ENCODE measurements at places on chromosomes 5 and 9.

DNA sequence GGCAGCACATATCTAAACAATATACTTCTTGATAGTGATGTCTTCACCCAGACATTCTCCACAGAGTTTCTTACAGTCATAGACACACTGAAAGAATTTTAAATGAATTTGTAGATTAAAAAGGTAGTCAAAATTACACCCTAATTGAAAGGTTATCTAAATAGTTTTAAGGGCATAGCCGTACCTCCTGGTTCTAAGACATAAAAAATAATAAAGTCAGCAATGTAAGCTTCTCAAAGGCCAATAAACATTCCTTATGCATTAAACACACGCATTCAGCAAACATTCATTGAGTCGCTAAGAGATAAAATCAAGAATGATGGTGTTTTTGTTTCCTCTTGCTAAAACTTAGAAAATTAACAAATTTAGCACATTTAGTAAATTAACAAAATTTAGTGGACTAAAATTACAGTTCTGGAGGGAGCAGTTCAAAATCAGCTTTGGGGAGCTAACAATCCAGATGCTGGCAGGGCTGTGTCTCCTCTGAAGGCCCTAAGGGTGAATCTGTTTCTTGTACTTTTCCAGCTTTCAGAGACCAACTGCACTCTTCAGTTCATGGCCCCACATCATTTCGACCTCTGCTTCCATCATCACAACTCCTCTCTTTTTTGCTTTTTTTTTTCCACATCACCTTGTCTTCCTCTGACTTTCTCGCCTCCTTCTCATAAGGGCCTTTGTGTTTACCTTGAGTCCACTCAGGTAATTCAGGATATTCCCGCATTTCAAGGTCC lies 516.5 kb downstream of the DNAH5 start:
- no peak for DNase-seq

- DNase-seq: peak; percentile 32
Measured at GRCh38 chr5:148776780-148777179, 49.6 kb upstream of the ADRB2 start.

GRCh38 chr9:99128133-99128406 lies 23.2 kb downstream of the TGFBR1 start:
- DNase-seq: no peak

DNA sequence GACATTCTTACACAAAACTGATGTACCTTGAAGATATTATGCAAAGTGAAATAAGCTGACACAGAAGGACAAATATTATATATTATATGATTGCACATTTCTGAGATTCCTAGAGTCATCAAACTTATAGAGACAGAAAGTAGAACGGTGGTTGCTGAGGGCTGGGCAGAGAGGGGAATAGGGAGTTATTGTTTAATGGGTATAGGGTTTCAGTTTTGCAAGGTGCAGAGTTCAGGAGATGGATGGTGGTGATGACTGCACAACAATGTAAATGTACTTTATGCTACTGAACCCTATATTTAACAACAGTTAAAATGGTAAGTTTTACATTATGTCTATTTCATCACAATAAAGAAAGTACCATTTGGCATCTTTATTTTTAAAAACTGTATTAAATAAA lies 315.8 kb upstream of the POU5F2 start:
- DNase-seq: no peak

- DNase-seq: no peak
Measured at GRCh38 chr5:150189326-150189725, 536 bp upstream of the SLC6A7 start.

DNA sequence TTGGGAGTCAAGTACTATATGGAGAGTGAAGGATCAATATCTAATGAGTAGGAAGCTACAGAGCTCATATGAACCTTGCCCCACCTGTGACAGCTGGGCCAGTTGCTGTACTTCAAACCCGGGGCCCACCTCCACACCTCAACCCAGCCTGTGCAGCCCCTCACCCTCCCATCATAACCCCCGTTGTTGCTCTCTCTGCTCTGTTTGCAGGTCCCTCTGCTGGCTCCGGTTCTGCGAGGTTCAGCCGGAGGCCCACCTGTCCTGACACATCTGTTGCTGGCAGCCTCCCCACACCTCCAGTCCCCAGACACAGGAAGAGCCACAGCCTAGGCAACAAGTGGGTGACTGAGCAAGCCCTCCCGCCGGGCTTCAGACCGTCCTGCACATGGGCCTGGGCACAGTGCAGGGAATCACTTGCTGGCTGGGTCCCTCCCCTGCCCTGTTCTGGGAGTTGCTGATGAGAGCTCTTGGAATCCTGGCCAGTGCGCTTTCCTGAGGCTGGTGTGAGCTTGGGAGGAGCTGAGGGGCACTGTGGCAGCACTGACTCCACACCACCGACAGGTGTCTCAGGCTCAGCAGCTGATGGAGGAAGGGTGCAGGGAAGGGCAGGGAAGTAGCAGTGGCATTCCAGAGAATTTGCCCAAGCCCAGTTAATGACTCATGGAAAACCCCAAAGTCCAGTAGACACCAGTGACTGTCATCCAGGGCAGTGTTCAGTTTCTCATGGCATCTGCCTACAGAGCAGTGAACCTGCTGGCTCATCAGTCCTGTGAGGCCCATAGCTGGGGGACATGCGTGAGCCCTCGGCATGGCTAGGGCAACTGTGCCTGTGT lies 69.5 kb upstream of the GARNL3 start:
- DNase-seq: no peak

GRCh38 chr9:81083854-81084512 lies 605.4 kb downstream of the TLE1 start:
- no peak for DNase-seq

- DNase-seq: no peak
Measured at GRCh38 chr5:97529354-97529985, 346.4 kb upstream of the RIOK2 start.

GRCh38 chr5:1268666-1269065 lies 26.2 kb downstream of the TERT start:
- peak; percentile 48 for DNase-seq

DNA sequence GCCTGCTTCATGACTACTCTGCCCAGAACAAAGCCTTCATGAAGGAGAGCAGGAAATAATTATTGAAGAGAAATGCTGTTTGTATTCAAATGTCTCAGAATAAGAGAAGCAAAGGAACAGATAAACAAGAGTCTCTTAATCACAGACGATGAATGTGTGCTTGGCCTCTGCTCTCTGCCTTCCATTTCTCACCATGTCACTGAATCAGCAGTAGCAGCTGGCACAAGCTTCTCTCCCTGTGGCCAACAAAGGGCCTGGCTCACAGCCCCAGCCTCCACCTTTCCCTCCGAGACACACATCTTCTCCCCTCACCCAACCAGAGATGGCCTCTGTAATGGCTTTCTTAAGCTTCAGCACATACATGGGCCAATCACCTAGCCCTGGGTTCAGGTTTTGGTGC lies 128.1 kb upstream of the SLIT3 start:
- no peak for DNase-seq

DNA sequence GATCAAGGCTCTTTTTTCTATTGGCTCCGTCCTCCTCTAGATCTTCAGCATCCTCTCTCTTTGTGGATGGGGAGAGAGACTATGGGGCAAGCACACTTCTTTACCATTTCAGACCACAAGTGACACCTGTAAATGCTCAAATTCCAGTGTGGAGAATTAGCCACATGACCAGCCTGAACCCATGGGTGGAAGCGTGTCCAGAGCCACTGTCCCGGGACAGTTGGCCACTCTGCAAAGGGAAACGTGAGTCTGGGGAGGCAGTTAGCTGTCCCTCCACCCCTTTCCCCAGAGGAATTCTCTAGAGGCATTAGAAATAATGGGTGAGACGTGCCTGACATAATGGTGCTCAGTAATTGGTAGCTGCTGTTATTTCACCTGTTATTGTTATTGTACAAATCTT lies 40.9 kb downstream of the AMBP start:
- no peak for DNase-seq

GRCh38 chr5:157366741-157367674 lies 93.0 kb upstream of the NIPAL4 start:
- no peak for DNase-seq

DNA sequence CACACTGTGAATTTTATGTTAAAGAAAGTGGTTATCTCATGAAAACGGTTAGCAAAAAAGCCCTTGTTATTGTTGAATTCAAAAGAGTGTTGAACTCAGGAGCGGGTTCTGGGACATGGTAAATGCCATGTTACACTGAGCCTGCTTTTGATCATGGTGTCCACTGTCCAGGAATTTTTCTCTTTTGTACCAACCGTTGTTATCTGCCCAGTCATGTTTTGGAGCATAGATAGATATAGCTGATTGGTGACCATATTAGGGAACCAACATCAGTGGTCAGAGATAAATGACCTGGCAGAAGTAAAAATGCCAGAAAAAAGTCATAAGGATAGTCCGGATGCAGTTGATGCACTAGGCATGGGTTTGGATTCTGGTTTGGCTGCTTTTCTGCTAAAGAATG lies 29.3 kb downstream of the DOCK2 start:
- DNase-seq: no peak

DNA sequence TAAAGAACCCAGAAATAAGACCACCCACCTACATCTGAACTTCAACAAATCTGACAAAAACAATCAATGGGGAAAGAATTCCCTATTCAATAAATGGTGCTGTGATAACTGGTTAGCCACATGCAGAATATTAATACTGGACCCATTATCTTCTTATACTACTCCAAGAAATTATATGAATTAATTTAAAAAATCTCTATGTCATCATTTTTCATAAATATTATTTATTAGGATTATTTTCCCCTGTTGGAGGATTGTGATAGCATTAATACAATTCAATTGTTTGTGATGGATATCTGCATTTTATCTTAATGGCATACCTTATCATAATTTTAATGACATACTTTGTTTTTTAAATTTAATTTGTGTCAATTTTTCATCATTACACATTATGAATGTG lies 682.2 kb upstream of the CTNND2 start:
- no peak for DNase-seq

- no peak for DNase-seq
Measured at GRCh38 chr9:106304401-106304920, 558.5 kb upstream of the ZNF462 start.

GRCh38 chr5:158465086-158465972 lies 606.4 kb upstream of the CLINT1 start:
- DNase-seq: no peak

DNA sequence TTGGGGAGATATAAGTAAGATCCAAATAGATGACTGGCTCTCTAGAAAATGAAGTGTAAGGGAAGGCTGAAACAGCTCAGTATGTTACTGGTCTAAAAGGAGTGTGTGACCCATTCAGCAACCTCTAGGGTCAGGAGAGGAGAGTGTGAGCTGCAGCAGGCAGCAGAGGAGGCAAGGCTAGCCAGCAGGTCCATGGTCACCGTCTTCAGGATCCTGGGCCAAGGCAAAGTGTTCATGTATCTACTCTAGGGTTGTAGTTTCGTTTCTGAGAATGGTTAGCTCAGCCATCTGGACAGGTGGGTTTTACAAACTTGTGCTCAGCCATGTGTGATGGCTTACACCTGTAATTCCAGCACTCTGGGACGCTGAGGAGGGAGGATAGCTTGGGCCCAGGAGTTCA lies 13.7 kb downstream of the MYO10 start:
- DNase-seq: no peak

GRCh38 chr5:57007344-57007743 lies 55.4 kb upstream of the MIER3 start:
- DNase-seq: no peak

- DNase-seq: no peak
Measured at GRCh38 chr9:80615964-80616363, 1044.2 kb downstream of the TLE4 start.

DNA sequence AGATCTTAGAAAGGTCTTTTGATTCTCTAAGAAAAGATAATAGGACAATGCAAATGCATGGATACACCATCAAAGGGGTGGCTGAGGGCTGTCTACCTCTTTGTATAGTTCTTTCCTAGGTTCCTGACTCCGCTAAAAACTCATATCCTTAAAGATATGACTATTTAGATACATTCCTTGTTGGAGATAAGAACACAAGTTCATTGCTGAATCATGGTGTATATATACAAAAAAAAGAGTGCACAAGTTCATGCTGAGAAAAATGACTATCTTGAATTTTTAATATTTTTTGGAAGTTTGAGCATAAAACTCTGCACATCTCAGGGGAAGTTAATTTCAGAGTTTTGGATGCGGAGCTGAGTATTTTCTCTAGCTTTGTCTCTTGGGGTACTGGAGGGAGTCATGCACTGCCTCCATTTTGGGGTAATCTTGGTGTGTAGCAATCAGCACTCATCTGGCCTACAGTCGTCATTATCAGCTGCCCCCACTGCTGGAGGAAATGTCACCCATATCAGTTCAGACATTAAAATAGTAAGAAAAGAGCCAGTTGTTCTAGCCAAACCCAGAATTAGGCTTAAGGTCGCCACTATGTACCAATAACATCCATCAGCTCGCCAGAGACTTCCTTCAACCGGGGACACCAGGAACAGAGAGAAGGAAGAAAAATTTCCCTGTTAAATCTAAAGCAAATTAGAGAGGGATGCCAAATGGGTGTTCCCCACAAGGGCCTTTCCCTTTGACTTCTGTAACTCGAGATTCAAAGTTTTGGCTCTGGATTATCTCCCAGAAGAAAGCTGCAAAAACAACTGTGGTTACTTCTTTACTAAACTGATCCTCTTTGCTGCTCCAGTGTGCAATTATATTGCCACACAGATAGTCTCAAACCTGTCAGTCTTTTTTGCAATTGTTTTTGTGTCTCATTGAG lies 49.0 kb downstream of the PTTG1 start:
- DNase-seq: peak; percentile 23

DNA sequence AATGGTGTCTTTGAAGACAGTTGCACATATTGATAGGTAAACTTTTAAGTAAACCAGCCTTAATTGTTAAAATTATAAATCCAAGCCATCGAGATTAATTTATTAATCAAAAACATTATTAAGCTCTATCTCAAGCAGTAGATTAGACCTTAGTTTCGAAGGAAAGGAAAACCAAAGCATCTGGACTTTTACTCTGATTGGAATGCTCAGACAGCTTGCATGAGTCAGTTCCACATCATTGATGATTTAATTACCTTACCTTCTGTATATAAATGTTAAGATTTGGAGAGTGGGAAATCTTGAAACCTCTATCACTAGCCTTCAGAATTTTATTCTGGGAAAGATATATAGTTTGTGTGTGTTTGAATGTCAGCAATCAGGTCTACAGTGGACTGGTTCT lies 23.9 kb downstream of the DCP2 start:
- DNase-seq: no peak

DNA sequence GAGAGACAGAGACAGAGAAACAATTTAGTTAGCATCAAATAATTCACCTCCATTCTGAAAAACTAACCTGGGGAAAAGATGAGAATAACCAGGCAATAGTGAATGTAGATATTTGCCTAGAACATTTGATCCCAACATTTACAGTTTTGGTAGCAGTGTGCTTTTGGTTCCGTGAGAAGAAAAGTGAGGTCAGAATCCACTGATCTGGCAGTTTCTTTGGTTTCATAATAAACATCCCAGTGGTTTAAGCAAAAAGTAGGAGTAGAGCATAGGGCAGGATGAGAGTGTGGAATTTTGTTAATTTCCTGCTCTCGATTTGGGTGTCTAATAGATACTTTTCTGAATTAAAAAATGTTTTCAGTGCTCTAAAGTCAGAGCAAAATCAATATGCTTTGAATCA lies 887.0 kb downstream of the NR2F1-AS1 start:
- DNase-seq: no peak

Data from stimulated activated CD4-positive, alpha-beta T cell treated with anti-CD3 and anti-CD28 coated beads, Interleukin-15, amount 100 ng/mL, for 24 hours (primary cell).